ENCODE measurements at places on chromosomes 1 and 21.

DNA sequence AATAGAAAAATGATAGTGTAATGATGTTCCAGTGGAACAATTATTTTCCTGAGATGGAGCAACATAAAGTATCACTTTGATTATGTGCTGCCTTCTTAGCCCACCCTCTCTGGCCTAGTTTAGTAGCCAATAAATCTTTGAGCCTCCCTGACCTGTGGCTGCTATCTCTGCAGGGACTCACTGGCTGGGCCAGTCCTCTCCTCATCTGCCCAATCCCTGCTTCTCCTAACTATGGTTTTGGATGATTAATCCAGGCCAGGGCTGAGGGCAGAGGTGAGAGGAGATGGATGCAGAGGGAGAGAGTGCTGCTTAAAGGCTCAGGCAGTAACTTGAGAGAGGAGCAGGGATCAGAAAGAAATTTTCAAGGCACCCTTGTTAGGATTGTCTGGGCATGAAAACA lies 89.0 kb upstream of the CD34 start:
- DNase-seq: no peak

- no peak for DNase-seq
Measured at GRCh38 chr1:67097305-67097704, 37.5 kb downstream of the C1orf141 start.

GRCh38 chr1:20347699-20348098 lies 57.0 kb downstream of the VWA5B1 start:
- DNase-seq: no peak

GRCh38 chr1:157963713-157964112 lies 29.7 kb upstream of the KIRREL1 start:
- DNase-seq: peak; percentile 77

DNA sequence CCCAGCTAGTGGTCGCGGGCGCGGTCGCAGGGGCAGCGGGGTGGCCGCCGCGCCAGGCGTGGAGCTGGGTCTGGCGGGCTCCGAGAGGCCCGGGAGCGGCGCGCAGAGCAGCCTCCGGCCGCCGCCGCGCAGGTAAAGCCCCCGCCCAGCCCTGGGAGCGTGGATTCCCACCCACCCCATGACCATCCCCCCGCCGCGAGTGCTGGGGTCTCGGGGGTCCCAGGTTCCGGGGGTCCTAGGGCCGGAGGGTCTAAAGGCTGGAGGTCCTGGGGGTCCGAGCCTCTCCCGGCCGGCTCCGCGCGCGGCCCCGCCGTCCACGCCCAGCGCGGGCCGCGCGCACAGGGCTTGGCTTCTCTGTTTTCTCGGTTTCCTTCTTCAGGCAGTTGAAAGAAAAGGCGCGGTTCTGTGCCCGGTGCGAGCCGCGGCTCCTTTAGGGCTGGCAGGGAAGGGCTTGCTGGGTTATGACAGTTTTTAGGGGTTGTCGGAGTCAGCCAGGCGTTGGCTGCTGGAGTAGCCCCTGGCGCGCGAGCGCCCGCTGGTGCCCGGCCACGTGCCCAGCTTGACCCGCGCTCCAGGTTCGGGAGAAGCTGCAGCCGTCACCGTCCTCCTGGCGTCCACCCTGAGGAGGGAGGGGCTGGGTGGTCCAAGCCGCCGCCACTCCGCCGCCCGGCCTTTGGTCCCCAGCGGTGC lies 359 bp downstream of the LRRC3 start:
- DNase-seq: peak; percentile 78

DNA sequence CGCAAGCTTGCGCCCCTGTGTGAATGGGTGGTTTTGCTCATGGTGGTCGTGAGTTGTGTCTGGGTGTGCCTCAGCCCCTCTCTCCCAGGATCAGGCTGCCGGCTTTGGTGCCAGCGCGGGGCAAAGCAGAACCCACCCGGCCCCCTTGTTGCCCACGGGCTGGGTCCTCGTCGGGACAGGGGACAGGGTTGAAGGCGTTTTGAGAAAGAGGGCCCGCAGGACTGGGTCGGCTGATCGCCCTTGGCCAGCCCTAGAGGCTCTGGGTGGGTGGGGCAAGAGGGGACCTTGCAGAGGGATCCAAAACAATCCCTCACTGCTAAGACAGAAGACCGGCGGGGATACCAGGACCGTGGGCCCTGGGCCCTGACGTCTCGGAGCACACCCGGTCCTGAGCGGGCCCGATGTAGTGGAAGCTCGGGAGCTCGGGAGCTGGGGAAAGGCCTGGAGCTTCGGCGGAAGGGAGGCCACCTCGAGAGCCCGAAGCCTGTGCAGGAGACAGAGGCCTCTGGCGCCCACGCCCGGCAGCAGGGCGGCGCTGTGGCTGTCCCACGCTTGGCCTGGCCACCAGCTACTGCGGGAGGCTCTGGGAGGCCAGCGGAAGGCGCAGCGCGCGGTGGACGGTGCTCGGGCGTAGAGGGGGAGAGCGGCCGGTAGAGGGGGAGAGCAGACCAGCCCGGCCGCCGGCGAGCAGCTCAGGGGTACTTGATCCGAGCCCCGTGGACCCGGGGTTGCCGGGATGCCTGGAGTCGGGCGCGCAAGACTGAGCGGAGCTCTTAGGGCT lies 2.8 kb upstream of the ZNF678 start:
- peak; percentile 39 for DNase-seq

- no peak for DNase-seq
Measured at GRCh38 chr1:17201201-17202021, 3.5 kb upstream of the PADI1 start.

GRCh38 chr1:84117868-84118267 lies 26.2 kb upstream of the PRKACB start:
- DNase-seq: no peak

DNA sequence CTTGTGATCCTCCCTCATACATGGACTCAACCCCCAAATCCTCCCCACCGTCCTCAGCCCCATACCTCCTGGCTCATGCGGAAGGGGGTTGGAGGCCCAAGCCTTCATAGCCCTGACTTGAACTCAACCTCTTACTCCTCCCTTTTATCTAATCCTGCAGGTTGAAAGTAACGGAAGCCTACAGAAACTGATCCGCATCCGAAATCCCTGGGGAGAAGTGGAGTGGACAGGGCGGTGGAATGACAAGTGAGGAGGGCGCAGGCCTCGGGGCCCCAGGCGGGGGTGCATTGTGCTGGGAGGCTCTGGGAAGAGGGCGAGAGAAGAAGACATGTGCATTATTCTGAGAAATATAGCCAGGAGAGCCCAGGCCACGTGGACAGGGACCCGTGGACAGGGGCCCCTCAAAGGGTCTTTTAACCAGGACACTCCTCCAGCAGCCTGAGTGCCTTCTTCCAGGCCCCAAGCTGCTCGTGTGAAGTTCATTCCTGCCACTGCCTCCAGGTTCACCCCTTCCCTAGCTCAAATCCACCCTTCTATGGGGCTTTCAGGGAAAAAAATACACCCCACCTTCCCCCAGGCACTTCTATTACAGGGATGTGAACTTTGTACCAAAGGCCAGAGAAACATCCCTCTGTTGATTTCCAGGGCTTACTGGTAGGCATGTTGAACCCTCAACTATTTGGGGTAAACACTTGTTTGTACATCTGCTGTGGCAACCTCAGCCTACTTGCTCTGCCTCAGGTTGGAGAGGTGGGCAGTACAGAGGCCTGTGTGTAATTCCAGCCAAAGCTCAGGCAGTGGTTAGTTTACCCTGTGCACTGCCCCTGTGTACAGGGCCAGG lies 38.6 kb downstream of the CAPN2 start:
- no peak for DNase-seq

DNA sequence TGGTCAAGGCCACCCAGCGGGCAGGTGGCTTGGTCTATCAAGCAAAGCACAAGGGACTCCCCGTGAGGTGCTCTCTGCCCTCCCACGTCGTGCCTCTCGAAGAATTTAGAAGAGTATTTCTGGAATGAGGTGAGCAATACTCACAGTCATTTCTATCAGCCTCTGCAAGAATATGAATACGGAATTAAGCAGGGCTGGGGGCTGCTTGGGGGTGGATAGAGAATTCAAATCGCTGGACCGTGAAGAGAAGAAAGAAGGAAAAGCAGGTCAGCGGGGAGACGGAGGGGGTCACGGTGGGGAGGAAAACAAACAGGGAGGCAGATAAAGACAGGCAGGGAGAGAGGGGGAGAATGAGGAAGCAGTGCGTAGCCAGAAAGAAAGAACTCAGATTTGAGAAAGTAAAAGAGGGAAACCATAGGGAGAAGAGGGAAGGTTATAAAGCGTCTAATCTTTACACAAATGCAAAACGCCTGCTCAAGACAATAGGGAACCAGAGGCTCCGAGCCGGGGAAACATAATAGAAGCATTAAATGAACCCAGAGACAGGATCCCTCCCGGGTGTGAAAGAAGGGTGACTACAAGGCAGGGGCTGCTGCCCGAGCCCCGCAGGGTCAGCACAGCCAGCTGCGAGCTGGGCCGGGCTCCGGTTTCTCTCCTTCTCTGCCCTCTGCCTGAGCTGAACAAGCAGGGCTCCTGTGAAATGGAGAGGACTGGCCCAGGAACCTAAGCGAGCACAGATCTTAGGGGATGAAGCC lies 2.1 kb upstream of the EDN2 start:
- DNase-seq: no peak

- DNase-seq: no peak
Measured at GRCh38 chr1:42852608-42852980, 6.2 kb downstream of the ZNF691 start.

- DNase-seq: peak; percentile 52
Measured at GRCh38 chr1:204041232-204041767, 31.6 kb upstream of the SOX13 start.

DNA sequence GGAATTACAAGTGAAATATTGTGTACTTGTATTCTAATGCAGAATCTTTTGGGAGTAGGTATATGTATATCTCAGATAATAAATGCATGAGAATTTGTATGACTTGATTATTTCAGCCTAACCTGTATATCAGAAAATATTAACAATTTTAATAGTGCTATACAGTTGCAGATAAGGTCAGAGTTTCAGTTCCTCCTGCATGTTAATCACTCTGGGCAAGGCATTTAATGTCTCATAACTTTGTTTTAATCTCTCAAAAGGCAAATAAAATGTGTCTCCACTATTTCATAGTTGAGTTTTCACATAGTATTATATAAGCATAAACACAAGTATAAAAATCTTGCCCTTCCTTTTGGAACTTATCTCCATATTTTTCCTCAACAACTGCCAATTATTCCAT lies 352.5 kb downstream of the KCNT2 start:
- DNase-seq: no peak

- no peak for DNase-seq
Measured at GRCh38 chr21:41638201-41638790, 128.6 kb downstream of the RIPK4 start.

GRCh38 chr1:201504179-201504631 lies 2.7 kb downstream of the CSRP1 start:
- no peak for DNase-seq

- no peak for DNase-seq
Measured at GRCh38 chr1:168799927-168800605, 71.1 kb upstream of the DPT start.

DNA sequence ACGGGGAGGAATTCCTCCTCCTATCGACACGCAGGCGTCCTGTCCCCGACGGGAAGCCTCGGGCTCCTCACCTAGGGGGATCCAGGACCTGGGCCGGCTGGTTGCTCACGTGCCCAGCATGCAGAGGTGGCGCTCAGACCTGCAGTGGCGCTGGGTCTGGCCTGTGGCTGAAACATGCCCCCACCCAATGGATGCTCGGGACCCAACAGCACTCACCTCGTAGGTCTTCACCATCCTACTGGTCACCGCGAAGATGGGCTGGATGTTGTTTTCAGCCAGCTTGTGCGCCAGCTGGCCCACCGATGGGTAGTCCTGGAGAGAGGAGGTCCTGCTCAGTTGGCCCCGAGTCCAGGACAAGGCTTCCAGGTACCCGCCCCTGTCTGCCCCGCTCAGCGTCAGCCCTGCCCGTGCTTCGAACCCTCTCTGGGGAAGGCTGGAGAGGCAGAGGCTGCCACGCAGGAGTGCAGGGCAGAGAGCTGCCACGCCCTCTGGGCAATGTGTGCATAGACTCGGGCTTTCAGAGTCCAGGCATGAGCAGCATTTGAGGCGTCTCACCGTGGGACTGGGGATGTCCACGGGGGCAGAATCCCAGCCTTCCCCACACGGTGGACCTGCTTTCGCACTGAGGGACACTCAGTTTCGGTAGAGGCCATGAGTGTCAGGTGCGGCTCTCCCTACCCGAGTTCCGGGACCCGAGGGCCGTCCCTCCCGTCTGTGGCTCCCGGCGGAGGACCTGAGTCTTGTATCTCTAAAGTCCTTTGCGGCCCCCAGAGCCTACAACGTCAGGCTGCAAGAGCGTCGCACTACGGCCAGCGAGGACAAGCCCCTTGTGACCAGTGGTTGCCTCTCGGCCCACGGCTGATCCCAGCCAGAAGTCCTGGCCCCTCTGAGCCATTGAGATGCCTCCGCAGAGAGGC lies 21.6 kb downstream of the ITGB2 start:
- DNase-seq: peak; percentile 28

DNA sequence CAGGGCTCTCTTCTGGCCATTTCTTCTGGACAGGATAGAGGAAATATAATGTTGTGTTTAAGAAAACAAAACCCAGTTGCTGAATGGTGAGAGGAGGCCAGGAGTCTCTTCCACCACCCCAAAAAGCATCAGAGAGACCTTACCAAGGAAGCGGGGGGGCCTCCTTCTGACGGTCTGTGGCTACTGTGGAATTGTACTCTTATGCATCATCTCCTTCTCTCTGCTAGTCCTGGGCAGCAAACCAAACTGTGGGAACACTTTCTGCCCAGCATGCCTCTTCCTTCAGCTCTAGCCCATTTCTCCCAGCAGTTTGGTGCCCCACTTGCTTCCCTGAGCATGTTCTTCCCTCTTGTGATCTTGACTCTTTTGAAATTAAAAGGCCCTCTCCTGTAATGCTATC lies 157.7 kb downstream of the HHIPL2 start:
- DNase-seq: no peak

DNA sequence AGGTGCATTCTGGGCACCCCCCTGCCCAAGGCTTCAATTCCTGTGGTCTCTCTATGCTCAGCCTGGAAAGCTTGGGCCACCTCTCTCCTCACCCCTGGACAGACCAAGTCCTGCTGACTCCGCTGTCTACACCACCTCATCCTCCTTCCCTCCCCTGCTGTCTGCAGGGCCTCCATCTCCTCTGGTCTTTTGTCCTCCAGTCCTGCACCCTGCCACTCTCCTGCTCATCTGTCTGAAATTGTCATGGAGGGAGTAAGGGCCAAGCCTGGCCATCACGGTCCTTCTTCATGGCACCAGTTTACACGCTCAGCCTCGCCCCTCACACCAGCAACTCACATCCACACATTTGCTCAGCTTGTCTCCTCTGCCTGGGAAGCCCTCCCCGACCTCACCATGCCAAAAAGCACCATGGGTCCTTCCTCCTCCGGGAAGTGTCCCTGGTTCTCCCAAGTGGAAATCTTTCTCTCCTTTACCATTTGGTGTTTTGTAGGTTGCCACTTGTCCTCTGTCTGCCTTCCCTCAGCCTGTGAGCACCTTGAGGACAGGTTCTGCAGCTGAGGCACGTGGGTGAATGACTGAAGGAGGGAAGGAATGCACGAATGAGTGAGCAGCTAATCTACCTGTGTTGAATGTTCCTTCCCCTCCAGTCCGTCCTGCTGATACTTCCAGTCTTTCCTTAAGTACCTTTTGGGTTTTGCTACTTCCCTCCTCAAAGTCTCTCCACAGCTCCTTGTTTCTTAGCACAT lies 2.1 kb upstream of the SLC2A1 start:
- no peak for DNase-seq
